Hematopoietic multipotent progenitor cell treated with erythropoietin and hydrocortisone succinate and interleukin-3 and kit ligand, for 6 days (in vitro differentiated cells): ENCODE measurements at places on chromosomes 13 and 19.
A peak's percentile ranks its signal among the peaks of the same experiment; 100 is the strongest.

DNA sequence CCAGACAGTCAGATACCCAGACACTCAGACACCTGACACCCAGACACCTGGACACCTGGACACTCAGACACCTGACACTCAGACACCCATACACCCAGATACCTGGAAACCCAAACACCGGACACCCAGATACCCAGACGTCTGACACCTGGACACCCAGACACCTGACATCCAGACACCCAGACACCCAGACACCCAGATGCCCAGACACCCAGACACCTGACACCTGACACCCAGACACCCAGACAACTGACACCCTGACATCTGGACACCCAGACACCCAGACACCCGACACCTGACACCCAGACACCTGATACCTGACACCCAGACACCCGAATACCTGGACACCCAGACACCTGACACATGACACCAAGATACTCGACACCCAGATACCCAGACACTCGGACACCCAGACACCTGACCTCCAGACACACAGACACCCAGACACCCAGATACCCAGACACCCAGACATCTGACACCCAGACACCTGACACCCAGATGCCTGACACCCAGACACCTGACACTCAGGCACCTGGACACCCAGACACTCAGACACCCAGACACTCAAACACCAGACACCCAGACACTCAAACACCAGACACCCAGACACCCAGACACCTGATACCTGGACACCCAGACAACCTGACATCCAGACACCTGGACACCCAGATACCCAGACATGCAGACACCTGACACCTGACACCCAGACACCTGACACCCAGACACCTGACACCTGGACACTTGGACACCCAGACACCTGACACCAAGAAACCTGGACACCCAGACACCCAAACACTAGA, 19.1 kb downstream of the C19orf12 start:
- DNase-seq = no peak

DNA sequence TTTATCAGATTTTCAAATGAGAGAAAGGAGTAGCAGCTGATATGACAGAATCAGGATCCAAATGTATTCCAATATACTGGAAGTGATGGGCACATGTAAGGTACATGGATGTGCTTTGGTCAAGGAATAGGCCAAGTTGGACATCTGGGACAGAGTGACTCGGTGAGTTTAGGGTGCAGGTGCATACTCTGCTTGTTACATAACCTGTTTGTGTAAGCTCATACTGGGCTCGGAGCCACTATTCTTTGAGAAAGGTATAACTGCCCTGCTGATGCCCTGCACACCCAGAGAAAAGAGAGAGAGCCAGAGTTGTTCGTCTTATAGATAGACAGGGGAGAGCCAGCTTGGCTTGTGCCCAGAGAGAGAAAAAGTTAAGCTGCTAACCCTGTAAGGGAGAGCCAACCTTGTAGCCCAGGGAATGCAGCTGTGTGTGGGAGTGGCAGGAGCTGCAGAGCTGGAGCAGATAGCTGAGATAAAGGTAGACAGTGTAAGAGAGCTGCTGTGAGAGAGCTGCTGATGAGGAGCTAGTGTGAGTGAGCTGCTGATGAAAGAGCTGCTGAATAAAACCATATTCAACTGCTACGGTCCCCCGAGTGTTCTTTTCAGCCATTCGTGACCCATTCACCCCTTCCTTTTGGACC, 40.7 kb upstream of the N4BP2L1 start:
- peak; percentile 77 for DNase-seq

DNA sequence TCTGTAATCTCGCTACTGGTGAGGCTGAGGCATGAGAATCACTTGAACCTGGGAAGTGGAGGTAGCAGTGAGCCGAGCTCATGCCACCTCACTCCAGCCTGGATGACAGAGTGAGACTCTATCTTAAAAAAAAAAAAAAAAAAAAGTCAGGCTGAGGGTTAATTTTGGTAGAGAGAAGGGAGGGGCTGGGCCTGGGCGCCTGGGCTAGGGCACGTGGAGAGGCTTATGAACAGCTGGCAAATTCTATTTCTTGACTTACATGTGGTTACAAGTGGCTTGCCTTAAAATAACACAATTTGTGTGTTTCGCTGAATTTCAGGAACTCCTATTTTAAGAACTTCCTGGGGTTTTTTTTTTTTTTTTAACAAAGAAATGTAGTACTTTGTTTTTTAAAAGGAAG, 47.6 kb upstream of the MAP3K10 start:
- DNase-seq = peak; percentile 45

DNA sequence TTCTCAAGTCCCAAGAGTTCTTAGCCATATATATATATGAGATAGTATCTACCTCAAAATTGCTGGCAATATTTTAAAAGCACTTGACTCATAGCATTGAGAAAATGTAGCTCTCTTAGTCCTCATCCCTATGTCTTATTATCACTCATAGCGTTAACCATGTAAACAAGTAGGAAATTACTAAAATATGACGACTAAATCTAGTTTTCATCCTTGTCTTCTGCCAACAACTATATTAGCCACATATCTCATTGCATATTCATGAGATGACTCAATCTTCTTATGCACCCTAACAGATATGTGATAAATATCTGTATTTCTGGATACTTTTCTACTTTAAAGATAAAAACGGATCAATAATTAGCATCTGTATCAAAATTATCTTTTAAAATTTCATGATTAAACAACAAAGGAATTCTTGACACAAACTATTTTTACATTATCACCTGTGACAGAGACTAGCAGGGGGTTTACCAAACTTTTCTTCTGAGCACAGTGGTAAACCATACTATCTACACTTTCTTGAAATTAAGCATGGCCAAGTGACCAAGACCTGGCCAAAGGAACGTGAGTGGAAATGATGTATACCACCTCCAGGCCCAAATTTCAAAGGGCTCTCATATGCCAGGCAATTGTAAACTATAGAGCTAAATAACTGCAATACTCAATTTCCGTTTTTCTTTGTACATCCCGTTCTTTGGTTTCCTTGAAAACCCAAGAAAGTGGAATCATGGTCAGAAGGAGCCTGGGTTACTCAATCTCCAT, 45.7 kb downstream of the ZC3H13 start:
- no peak for DNase-seq

DNA sequence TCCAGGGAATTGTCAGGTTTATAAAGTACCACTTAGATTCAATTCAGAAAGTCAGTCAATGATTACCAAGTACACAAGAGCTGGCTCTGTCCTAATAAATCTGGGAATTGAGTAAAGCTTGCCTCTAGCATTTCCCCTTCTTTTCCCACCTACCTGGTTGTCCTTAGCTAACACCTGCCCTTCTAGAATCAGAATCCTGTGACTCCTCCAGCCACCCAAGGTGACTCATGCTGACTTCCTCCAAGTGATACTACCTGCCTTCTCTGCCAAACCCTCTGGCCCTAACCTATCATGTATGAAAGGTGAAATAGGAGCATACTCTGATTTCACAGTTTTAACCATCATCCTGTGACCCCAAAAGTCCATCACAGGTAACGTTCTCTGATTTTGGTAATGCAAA, 151.2 kb downstream of the DIAPH3 start:
- DNase-seq = no peak

DNA sequence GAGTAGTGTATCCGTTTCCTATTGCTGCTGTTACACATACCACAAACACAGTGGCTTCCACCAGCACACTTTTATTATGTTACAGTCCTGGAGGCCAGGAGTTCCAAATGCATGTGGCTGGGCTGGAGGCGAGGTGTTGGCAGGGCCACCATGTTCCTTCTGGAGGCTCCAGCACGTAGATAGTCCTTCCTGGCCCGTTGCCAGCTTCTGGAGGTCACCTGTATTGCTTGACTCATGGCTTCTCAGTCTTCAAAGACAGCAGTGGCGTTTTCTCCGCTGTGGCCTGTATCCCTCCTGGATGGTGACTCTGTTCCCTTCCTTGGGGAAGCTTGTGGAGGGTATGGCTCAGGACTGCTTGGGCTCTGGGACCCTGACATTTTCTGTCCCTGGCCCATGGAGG, 15.2 kb downstream of the ZNF473 start:
- no peak for DNase-seq

GRCh38 chr19:18967358-18968146, 26.5 kb upstream of the HOMER3 start:
- DNase-seq = peak; percentile 58

DNA sequence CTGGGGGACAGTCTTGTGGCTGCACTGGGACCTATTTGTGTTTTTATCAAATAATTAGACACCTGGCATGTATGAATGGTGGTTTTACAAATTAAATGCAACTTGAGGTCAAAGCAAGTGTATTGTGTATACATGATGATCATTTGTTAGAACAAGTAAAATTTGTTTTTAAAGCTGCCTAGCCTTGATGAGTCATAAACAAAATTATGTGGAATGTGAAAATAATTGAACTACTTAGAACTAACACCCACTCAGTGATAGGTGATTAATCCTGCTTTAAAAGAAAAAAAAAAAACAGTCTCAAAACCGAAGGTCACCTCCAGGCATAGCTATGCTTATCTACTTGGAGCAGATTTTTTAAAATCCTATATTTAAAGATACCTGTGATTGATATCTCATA, 770.3 kb upstream of the SLITRK5 start:
- no peak for DNase-seq

- DNase-seq = no peak
These were observed 4.7 kb upstream of the F10 start for GRCh38 chr13:113117911-113118260.

DNA sequence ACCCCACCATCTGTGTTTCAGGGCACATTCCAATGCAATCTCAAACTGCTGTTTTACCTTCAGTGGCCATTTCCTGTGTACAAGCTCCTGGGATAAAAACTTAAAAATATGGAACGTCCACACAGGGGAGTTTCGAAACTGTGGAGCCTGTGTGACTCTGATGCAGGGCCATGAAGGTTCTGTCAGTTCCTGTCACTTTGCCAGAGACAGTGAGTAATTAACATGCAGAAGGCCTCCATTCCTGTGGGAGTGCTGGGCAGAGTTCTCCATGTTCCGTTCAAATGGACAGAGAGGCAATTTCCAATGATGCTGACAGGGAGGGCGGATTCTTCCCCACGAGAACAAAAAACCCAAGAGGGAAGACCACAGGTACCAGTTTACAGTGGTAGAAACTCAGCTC, 24.4 kb downstream of the WDR88 start:
- DNase-seq = peak; percentile 18

- peak; percentile 58 for DNase-seq
These were observed 599 bp downstream of the C19orf12 start for GRCh38 chr19:29714371-29714952.

GRCh38 chr13:23966691-23967615, 69.7 kb upstream of the C1QTNF9B start:
- no peak for DNase-seq

DNA sequence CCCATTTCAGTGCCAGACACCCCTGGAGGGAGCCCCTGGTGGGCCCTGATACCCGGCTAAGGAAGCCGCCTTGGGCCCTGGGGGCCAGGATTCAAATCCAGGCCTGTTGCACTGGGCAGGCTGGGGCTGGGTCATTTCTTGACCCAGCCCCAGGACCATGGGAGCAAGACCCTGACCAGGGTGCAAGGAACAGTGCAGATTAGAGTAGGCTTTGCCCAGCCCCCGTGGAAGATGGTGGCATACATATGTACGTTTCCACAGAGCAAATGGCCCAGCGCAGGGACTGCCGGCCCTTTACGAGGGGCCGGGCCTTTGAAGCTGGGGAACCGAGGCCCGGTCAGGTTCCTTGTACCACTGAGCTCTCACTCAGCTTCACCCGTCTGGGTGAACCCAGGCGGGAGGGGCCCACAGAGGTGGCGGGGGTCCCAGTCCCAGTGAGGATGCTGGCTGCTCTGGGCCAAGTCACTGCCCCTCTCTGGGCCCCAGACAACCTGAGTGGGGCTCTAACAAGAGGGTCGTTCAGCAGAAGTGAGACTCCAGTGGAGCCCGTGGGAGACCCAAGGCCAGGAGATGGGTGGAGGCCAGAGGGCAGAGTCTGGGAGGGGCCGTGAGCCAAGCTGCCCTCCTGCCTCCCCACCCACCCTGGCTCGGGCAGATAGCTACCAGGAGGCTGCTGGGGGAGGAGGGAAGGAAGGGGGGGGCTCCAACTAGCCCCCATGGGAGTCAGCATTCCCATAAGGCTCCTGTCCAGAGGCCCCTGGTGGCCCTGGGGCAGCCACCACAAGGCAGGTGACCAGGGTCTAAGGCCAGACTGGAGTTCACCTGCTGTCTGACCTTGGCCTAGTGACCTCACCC, 2.7 kb downstream of the MKNK2 start:
- peak; percentile 81 for DNase-seq

DNA sequence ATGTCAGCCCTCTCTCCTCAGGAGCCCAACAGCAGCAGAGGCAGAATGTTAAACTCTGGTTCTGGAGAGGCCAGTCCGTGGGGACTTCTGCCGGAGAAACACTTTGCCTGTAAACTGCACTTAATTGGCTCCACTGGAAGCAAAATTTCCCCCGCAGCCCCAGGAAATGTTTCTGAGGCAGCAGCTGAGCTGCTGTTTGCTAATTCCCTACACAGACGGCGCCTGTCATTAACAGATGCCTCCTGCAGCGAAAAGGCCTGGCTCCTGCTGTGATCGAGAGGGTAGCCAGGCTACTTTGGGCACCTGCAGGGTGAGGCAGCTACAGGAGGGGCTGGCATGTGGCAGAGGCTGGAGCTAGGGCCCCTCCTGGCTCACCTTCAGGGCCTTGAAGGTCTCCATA, 5.2 kb upstream of the TM6SF2 start:
- no peak for DNase-seq

DNA sequence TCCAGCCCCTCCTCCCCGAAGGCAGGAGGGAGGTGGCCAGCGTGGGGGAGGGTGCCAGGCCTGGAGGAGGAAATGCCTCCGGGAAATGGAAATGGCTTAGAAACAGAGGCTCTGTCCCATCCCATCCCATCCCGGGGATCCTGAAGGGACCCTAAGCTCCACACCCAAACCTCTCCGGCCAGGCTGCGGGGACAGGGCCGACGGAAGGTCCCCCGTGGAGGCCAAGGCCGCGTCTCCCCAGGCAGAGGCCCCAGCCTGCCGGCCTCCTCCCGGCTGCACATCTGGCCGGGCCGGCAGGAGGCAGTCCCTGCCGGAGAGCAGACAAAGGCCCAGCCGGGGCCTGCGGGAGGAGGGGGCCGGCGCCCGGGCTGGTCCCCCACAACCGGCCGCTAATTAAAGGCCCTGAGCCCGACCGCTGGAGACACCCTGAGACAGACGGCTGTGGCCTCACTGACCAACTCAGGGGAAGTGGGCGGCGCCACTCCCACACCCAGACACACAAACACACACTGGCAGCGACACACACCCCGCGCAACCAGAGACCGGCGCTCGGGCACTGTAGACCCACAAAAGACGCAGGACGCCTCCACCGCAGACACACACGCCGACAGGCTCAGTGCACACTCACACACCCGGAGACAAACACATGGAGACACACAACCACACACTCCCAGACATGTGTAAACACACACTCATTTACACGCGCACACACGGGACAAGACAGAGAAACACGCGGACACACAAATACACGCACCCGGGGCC, 1.1 kb downstream of the ADAMTS10 start:
- peak; percentile 65 for DNase-seq

DNA sequence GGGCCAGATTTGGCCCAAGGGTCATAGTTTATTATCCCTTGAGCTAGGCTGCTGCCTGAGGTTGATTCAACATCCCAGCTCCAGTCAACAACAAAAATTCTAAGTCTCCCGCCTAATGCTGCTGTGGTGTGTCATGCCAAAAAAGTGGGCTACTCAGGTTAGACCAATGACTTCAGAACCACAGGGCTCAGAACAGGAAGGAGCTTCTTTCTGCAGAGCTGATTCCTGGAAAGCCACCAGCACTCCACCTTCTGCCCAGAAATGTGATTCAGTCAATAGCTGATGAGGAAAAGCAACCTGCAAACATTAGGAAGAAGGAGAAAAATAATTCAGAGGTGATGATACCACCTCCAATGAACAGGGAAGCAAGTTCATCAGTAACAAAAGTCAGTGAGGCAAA, 56.1 kb upstream of the SERPINE3 start:
- DNase-seq = no peak

GRCh38 chr19:681029-682019, 5.1 kb downstream of the FSTL3 start:
- peak; percentile 98 for DNase-seq
